Breast epithelium (tissue), 4 donors: ENCODE measurements at places on chromosomes 6 and 20.

DNA sequence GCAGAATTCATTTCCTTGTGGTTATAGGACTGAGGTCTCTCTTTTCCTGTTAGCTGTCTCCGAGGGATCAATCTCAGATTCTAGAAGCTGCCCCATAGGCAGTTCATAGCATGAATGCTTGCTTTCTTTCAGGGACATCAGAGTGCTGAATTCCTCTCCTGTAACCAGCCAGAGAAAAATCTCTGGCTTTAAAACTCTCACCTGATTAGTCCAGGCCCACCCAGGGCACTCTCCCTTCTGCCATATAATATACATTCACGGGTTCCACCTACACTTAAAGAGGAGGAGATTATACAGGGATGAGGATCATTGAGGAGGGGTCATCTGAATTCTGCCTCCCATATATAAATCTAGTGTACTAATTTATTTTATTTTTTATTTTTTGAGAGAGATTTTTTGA is 2.1 kb upstream of the KCNS1 start:
- no peaks in the 10 kb centered on the region for H3K4me1 ChIP-seq
- H3K36me3 ChIP-seq = no peaks in the 10 kb centered on the region
- no peak overlapping the region for H3K27ac ChIP-seq
- no peak for DNase-seq

DNA sequence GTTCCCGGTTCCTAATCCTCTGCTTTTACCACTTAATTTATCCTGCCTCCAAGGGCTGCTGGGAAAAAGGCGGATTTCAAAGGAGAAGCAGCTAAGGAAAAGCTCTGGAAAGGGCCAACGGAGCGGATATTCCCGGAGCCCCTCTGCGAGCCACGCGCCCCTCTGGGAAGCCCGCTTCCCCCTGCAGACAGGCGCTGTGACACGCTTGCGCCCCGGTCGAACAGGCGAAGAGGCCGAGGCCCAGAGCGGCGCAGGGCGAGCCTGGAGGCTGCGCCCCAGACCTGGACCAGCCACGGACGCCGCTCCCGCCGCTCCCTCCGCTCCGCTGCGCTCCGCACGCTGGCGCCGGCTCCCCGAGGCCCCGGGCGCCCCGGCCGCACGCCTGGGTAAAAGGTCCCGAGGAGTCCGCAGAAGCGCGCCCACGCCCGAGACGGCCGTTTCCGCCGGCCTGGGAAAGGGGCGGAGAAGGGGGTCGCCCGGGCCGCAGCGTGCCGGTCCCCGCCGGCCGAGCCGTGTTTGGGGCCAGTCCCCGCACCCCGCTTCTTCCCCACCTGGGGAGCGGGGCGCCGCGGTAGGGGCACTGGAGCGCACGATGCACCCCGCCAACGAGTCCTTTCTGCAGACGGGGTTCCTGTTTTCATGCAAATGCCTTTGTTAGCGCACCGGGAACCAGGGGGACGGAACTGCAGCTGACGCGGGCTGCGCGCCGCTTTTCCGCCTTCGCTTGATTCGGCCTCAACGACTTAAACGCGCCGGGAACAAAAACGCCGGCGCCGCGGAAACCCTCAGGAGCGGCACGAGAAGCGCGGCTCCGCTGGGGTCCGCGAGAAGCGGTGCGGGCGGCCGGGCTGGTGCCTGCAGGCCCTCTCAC is 91.9 kb upstream of the SIRPA start:
- H3K36me3 ChIP-seq = no peaks in the 10 kb centered on the region
- H3K27me3 ChIP-seq = no peaks in the 10 kb centered on the region
- peak overlapping the region; percentile 63 for H3K4me3 ChIP-seq

DNA sequence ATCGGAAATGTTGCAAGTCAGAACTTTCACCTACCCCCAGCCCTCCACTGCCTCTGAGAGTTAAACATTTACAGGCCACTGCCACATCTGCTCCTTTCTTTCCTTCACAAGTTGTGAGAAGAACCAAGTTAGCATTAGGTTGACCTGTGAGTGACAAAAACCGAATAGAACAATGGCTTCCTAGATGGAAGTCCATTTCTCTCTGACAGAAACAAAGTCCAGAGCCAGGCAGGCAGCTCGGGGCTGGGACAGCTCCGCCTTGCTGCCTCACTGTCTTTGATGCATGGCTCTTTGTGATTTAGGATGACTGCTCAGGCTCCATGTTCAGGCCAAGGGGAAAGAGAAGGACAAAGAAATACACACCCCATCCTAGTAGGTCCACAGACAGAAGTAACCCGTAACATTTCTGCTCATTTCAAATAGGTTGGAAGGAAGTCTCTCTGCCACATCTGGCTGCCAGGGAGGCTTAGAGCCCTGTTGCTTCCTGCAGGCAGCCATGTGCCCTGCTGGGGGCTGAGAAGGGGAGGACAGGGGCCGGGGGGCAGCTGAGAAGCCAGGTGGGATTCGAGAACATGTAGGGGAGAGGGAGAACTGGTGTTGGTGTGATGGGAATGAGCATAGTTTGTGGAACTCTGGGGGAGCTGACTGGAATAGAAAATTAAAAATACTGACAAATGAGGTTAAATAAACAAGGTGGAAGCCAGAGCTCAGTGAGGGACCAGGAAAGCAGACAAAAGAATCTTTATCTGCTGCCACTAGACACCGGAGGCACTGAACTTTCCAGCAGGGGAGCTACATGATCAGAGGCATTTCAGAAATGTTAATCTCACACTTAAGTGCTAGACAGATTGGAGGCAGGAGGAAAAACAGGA is 19.5 kb upstream of the IER3 start:
- H3K27me3 ChIP-seq = no peaks in the 10 kb centered on the region
- H3K27ac ChIP-seq = peak overlapping the region; percentile 89
- no peak overlapping the region for H3K4me3 ChIP-seq
- no peaks in the 10 kb centered on the region for H3K36me3 ChIP-seq
- DNase-seq = peak; percentile 70
- peaks cover under 1% of the 10 kb centered on the region for H3K4me1 ChIP-seq

DNA sequence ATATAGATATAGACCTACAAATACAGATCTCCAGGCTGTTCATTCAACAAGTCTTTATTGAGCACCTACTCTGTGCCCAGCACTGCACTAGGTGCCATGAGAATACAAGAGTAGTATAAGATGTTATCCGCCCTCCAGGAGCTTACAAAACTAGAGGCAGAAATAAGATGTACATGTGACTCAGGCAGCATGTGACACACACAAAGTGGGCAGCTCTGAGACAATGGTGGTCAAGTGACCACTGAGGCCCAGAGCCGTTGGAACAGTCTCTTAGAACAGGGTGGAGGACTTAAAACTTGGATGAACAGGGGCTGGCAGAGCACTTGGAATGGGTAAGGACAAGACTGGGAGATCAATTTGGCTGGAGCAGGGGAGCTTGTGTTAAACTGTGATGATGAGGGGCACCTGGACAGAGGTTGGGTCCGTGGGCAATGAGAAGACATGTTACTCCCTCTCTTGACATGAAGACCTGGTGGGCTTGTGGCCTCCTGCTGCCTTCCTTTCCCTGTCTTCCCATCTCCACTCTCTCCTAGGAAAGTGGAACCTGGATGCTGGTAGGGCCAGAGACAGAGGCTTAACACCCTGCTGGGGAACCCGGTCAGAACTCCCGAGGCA is 21.2 kb downstream of the TRIM15 start:
- DNase-seq = no peak
- H3K27me3 ChIP-seq = peaks cover 4% of the 10 kb centered on the region

DNA sequence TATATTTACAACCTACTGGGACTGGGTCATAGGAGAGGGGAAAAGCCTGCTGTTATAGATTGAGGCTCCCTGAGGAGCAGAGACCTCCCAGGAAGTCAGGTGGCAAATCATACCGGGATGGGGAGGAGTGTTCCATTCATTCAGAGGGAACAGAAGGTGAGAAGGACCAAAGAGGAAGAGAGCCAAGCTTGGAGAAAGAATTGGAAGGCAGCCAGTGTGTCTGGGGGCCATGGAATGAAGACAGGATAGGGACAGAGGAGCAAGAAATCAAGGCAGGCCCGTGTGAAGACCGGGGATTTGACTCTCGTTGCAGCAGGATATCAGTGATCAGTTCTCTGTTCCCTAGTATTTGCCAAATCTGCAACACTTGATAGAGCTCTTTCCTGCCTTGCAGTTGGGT is 5.7 kb upstream of the ZNF217 start:
- H3K4me3 ChIP-seq = no peak overlapping the region
- H3K27me3 ChIP-seq = no peaks in the 10 kb centered on the region
- no peaks in the 10 kb centered on the region for H3K4me1 ChIP-seq
- no peak overlapping the region for H3K27ac ChIP-seq
- no peak for DNase-seq

DNA sequence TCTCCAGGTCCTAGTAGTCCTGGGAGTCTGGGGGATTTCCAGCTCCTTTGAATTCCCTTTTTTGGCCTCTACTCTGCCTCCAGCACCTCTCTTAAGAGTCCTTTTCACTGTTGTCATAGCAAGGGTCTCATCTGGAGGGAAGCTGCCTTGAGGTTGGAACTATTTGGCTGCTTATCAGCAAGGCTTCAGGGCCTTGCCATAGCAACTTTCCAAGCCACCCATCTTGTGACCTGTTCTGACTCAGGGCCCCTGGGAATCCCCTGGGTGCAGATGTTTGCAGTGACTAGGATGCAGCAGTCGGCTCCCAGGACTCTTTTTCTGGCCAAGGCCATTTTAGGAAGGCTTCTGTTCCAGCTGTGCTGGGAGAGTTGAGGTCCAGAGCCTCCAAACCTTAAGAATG is 12.4 kb downstream of the PKIG start:
- H3K4me3 ChIP-seq = no peak overlapping the region
- H3K4me1 ChIP-seq = no peaks in the 10 kb centered on the region
- no peaks in the 10 kb centered on the region for H3K27me3 ChIP-seq
- H3K27ac ChIP-seq = peak overlapping the region; percentile 10
- H3K36me3 ChIP-seq = no peaks in the 10 kb centered on the region
- no peak for DNase-seq

GRCh38 chr6:132817554-132818403 is 3.4 kb downstream of the RPS12 start:
- H3K27ac ChIP-seq = peak overlapping the region; percentile 4
- no peaks in the 10 kb centered on the region for H3K36me3 ChIP-seq
- no peak overlapping the region for H3K4me3 ChIP-seq

- H3K4me3 ChIP-seq = no peak overlapping the region
- H3K4me1 ChIP-seq = no peaks in the 10 kb centered on the region
- DNase-seq = no peak
- H3K36me3 ChIP-seq = no peaks in the 10 kb centered on the region
These were observed 12.1 kb upstream of the THEMIS start for GRCh38 chr6:127912914-127913313.

- H3K27ac ChIP-seq = no peak overlapping the region
- H3K27me3 ChIP-seq = peaks cover 5% of the 10 kb centered on the region
- no peak overlapping the region for H3K4me3 ChIP-seq
- no peaks in the 10 kb centered on the region for H3K36me3 ChIP-seq
- H3K4me1 ChIP-seq = no peaks in the 10 kb centered on the region
- no peak for DNase-seq
These were observed 33.0 kb upstream of the CDH22 start for GRCh38 chr20:46341074-46342009.

- no peaks in the 10 kb centered on the region for H3K4me1 ChIP-seq
- no peaks in the 10 kb centered on the region for H3K36me3 ChIP-seq
- no peak for DNase-seq
- peak overlapping the region; percentile 58 for H3K27ac ChIP-seq
These were observed 292.7 kb downstream of the ESR1 start for GRCh38 chr6:152100183-152100618.

DNA sequence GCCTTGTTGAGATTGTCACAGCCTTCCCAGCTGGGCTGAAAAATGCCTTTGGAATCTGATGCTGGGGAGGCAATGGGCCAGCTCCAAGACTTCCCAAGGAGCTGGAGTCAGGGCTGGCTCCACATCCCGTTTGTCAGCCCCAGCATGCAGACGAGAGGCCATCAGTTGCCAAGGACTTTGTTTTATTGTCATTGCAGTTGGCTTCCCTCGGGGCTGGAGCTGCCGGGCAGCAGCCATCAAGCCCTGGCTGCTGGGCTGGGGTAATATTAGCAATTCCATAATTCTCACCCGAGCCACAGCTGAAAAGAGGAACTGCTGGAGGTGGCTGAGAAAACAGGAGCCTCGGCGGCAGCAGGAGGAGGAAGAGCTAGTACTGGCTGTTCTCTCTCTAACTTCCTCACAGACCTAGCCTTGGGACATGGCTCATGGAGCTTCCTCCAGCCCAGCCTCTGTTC is 182.5 kb downstream of the CDC5L start:
- no peaks in the 10 kb centered on the region for H3K36me3 ChIP-seq
- H3K4me1 ChIP-seq = no peaks in the 10 kb centered on the region
- DNase-seq = peak; percentile 32

DNA sequence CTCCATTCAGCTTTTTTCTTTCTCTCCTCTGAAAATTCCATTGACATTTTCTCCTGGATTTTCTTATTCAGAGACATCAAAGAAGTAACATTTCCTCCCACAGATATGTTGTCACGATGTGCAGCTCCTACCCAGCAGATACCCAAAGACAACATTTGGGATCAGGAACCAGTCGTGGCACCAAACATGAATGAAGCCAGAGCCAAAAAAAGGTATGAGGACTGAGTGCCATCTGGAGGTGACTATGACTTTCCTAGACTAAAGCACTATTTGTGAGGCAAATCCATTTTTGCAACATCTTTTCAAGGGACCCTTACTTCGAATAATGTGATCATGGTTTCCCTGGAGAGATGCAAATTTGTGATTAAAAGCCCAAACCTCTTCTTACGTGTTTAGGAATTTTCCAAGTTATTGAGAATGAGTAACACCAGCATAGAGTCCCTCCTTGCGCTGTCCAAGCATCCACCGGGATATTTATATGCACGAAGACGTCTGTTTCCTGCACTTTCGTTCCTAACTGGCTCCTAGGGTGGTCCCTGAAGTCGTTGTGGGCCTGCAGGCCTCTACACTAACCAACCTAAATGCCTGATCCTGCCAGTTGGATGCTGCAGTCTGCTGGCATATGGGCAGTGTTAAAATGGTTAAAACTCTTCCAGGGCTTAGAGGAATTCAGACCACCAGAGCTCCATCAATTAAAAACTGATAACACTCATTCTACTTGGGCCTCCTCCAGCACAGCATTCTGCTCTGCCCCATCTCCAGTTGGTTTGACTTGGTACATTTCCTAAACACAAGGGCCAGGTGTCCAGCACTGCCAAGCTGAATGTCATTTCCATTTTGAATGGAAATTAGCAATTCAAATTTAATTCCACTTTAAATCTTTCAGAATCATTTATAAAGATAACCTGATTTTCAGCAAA is 256.6 kb downstream of the C6orf118 start:
- no peaks in the 10 kb centered on the region for H3K27me3 ChIP-seq
- no peak overlapping the region for H3K4me3 ChIP-seq
- H3K4me1 ChIP-seq = no peaks in the 10 kb centered on the region
- H3K36me3 ChIP-seq = no peaks in the 10 kb centered on the region
- no peak for DNase-seq
- H3K27ac ChIP-seq = no peak overlapping the region

GRCh38 chr6:144214622-144215401 is 64.5 kb downstream of the STX11 start:
- H3K27ac ChIP-seq = peak overlapping the region; percentile 92
- H3K4me3 ChIP-seq = peak overlapping the region; percentile 77
- H3K4me1 ChIP-seq = no peaks in the 10 kb centered on the region
- no peaks in the 10 kb centered on the region for H3K27me3 ChIP-seq

GRCh38 chr6:170575250-170575649 is 9.2 kb downstream of the PDCD2 start:
- H3K4me1 ChIP-seq = no peaks in the 10 kb centered on the region
- H3K27me3 ChIP-seq = no peaks in the 10 kb centered on the region
- DNase-seq = no peak
- no peak overlapping the region for H3K4me3 ChIP-seq
- H3K36me3 ChIP-seq = no peaks in the 10 kb centered on the region
- no peak overlapping the region for H3K27ac ChIP-seq

GRCh38 chr6:135002974-135003703 is 51.5 kb downstream of the HBS1L start:
- H3K27me3 ChIP-seq = no peaks in the 10 kb centered on the region
- H3K4me1 ChIP-seq = no peaks in the 10 kb centered on the region
- no peak overlapping the region for H3K4me3 ChIP-seq

- no peaks in the 10 kb centered on the region for H3K4me1 ChIP-seq
- no peak overlapping the region for H3K27ac ChIP-seq
- H3K27me3 ChIP-seq = no peaks in the 10 kb centered on the region
These were observed 358.4 kb downstream of the BTBD3 start for GRCh38 chr20:12276011-12276673.
